Fibroblast of skin of right quadriceps (primary cell): ENCODE measurements at places on chromosomes 3 and 15.

DNA sequence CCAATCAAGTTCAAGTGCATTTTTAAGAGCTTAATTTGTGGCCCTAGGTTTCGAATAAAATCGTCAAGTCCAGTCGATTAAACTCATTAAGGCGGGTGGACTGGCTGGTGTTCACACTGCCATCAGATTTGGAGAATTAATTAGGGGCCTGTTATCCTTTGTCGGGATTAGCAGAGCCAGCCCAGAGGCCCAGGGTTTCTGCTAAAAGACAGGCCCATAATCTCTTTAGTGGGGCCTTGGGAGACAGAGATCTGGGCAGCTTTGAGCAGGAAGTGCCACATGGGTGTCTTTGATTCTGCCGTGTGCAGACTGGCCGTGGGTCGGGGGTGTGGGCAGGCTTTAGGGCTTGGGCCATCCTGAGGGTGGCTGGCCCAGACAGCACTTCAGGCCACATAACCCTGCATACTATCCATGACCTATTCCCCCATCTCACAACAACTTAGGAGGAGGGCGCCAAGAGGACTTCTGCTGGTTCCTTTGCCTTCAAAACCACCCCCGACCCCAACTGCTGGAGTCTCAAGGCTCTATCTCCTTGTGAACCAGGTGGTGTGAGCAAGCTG, 94.7 kb downstream of the PLXNA1 start:
- no peak for DNase-seq

DNA sequence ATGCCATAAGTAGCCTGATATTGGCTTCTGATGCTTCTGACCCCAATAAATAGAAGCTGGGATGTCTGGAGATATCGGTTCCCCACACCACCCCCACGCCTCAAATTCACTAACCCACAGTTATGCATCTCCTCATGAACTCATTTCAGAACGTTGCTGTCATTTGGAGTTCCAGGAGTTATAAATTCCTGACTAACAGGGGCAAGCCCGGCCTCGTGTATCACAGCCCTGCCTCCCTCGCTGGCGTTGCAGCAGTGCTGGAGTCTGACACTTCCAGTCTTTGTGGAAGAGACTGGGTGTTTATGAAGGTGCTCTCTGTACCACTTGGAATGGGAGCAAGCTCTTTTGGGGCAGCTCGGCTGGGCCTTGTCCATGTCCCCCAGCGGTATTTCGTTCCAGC, 101.0 kb downstream of the ANP32A start:
- peak; percentile 54 for DNase-seq

DNA sequence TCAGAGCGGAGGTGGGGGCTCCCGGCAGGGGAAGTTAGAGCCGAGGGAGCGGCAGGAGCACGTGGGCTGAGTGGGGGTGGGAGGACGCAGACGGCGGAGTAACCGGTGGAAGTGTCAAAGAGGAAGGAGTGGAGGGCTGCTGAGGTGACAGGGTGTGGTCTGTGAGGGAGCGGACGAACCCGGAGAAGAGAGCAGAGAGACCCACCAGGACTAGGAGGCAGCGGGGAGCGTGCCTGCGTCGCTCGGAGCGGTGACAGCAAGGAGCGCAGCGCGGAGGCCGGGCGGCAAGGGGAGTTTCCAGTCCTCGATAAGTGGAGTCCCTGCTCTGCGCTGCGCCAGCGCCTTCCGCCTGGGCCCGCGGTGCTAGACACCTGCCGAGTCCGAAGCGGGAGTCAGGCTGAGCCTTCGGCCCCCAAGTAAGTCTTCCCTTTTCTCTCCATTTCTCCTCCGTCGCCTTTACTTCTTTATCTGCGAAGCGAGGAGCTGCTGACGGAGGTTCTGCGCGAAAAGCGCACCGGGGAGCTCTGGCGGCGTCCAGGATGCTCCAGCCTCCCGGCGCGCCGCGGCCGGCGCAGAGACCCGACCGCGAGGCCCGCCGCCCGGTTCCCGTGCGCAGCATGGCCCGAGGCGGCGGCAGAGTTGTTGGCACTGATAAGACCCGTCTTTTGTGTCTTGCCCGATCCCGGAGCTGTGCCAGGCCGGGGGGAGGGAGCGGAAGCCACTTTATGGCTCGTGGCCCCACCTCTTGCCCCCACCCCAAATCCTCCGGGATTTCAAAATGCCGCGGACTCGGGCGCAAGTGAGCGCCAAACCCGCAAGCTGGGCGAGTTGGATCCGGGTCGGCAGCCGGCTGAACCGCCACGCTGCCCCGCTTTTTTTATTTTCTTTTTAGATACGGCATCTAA, 533.0 kb upstream of the SEMA6D start:
- DNase-seq = peak; percentile 23

DNA sequence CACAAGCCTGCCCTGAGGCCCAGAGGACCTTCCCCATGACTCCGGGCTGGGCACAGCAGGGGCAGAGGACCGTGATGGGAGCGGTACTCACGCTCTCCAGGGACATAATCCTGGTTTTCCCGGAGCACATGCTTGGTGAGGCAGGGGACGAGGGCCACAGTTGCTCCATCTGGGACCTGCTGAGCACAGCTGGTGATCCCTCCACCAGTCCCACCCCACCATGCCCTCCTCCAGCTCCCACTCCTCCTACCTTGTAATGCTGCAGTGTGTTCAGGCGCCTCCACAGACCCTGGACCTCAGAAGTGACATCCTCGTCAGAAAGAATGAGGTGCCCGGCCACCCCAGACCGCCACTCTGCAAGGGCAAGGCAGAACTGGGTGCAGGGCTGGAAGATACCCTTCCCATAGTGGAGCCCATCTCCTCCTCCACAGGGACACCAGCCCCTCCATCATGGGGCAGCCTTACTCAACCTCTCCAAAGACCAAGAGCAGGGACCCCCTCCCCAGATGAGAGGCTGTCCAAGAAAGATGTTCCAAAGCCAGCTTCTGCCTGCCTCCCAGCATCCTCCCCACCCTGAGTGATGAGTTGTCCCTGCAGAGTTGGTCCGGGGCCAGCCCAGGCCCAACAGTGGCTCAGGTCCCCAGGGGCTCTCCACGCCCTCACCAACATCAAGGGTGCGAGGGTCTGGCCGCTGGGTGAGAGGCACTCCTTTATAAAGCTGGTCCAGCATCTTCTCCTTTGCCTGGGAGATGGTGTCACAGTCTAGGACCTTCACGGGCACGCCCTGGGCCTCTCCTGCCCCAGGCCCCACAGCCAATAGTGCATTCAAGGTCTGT, 19.5 kb downstream of the PLXNB1 start:
- DNase-seq = no peak

GRCh38 chr3:2525968-2526367, 427.3 kb downstream of the CNTN4 start:
- no peak for DNase-seq
